NCI-H1436 treated with DMSO at 0.1 percent for 48 hours (cell line): ENCODE measurements at places on chromosomes 2 and 18.

- no peak for DNase-seq
Observed at GRCh38 chr2:28286678-28287077, 106.0 kb upstream of the FOSL2 start.

- no peak for DNase-seq
Observed at GRCh38 chr2:185318271-185318724, 420.3 kb upstream of the FSIP2 start.

DNA sequence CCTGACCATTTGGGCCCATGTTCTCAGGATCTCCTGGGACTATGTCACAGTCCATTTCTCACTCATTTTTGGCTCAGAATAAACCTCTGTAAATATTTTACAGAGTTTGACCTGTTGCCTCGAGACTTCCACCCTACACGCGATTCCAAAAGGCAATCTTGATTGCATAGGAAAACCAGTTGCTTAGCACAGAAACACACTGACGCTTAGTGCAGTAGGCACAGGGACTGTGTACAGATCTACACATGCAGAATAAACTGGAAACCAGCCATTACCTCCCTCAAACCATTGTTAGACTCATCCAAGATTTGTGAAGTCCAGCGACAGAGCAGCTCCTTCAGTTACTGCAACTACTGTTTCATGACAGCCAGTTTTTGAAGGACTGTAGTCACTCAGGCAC lies 73.0 kb downstream of the NCKAP5 start:
- DNase-seq, result no peak

GRCh38 chr2:118249531-118249930 lies 161.3 kb downstream of the INSIG2 start:
- no peak for DNase-seq

- no peak for DNase-seq
Observed at GRCh38 chr2:46497766-46498165, 18.4 kb downstream of the TMEM247 start.

- DNase-seq, result no peak
Observed at GRCh38 chr18:44813586-44813985, 132.9 kb downstream of the SETBP1 start.

DNA sequence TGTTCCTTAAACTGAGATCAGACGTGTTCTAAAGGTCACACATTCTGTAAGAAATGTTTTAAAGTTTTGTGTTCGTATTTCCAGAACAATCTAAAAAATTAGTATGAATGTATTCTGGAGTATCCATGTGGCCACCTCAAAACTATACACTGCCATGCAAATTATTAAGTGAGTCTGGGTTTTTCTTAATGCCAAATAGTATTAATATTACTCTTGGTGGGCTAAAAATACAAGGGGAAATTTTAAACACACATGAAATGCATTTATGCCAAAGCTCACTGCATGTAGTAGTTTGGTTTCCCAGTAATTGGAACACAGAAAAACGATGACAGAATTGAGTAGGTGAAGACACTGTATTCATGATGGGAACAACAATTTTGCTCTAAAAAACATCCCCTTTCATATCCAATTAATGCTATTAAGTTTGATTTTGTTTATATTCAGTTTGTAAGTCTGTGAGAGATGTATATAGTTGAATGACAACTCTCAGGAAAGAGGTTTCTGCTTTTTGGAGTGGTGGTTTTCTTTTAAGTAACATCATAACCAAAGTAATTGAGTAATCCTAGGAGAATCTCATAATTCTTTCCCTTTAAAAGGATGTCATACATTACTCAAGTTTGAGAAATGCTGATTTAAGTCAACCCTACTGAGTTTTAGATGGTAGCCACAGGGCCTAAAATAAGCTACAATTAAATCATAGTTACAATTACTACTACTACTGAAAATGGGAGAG lies 75.7 kb upstream of the CDCA7 start:
- no peak for DNase-seq

DNA sequence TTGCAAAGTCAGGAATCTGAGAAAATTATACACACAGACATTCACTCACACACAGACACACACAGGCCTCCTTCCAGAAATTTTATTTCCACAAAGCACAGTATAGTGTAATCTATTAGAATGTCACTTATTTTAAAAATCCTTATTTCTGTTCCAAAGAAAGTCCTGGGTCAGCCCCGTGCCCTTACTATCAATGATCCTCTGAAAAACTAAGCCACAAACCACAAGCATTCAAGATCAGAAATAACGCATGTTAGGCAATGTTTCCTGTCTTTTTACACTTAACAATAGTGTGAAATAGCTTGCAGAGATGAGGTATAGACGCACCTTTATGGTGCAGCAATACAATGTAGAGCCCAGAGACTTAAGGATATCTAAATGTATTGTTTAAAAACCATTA lies 25.8 kb downstream of the TBC1D8 start:
- no peak for DNase-seq

DNA sequence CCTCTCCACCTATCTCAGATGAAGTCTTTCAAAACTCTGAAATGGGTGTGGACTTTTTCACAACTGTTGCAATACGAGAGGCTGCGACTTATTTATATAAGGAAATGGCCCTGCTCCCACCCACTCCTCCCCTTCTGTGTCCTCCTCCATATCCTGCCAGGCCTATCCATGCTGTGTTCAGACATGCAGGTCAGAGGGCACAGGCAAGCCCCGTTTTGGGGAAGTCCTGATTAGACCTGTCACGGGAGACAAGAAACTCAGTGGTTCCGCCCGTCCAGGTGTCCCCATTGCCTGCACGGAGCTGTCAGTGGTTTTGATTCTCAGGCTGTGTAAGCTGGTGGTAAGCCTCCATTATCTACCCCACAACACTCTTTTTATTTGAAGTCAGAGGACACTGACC lies 99.6 kb upstream of the MGAT5 start:
- no peak for DNase-seq

- DNase-seq, result no peak
Observed at GRCh38 chr2:79131687-79132086, 11.4 kb downstream of the REG1A start.
